H7 (cell line): ENCODE measurements at places on chromosomes 5 and 9. TPM values are rescaled to one million over a fixed set of nuclear protein-coding genes. Genes with fewer than 3 reads are reported as not detected.

Gene FBXO4
- total RNA-seq = 1.3 and 1.4 TPM in 2 replicates

Gene QRFP
- total RNA-seq = not detected in 2 replicates

Gene PCDH1
- 66.8 and 67.1 TPM in 2 replicates for total RNA-seq

Gene TRIM32
- total RNA-seq = 13.6 and 15.8 TPM in 2 replicates

Gene FBXO38
- total RNA-seq = 29.4 and 37.9 TPM in 2 replicates

Gene KCNMB1
- 0.07 TPM in 1 of 2 replicates, not detected in the other for total RNA-seq

Gene DNAI1
- total RNA-seq = 0.35 and 0.96 TPM in 2 replicates

Gene CA9
- total RNA-seq = 0.78 TPM in 1 of 2 replicates, not detected in the other

Gene LRRC70
- total RNA-seq = 0.55 and 1.7 TPM in 2 replicates
